ENCODE measurements at places on chromosomes 2 and 18.

DNA sequence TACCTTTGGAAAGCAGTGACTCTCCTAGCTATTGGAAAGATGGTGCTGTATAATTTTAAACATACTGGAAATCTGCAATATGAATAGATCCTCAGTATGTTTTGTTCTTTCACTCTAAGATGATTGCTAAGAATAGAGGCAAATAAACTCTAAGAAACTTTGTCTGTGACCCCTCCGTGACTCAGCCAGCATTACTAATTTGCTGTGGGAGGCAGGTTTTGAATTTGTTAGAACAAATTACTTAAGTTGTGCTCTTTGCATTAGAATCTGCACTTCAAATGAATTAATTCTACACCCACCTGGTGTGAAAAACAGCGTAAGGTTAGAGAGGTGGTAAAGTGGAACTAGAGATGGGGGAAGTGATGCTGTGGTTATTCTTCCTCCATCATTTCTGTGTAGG lies 142.2 kb downstream of the RAPGEF4 start:
- no peak for DNase-seq

DNA sequence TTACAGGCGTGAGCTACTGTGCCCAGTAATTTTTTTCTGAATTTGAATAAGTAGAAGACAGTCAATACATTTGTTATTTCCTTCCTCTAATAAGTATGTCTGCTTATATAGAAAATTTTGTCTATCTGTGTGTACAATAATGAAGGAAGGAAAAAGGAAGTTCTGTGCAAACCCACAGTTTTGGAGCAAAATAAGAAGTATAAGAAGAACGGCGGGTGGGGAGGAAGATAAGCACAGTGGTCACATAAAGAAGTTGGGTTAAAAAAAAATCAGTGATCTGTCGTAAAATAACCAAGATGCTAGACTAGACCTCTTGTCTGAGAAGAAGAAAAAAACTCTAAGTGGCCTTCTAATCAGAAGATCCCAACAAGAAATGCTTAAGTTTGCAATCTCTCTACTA lies 20.2 kb downstream of the MGAT4A start:
- no peak for DNase-seq

- no peak for DNase-seq
Observed at GRCh38 chr2:25109822-25110221, 58.6 kb downstream of the POMC start.

DNA sequence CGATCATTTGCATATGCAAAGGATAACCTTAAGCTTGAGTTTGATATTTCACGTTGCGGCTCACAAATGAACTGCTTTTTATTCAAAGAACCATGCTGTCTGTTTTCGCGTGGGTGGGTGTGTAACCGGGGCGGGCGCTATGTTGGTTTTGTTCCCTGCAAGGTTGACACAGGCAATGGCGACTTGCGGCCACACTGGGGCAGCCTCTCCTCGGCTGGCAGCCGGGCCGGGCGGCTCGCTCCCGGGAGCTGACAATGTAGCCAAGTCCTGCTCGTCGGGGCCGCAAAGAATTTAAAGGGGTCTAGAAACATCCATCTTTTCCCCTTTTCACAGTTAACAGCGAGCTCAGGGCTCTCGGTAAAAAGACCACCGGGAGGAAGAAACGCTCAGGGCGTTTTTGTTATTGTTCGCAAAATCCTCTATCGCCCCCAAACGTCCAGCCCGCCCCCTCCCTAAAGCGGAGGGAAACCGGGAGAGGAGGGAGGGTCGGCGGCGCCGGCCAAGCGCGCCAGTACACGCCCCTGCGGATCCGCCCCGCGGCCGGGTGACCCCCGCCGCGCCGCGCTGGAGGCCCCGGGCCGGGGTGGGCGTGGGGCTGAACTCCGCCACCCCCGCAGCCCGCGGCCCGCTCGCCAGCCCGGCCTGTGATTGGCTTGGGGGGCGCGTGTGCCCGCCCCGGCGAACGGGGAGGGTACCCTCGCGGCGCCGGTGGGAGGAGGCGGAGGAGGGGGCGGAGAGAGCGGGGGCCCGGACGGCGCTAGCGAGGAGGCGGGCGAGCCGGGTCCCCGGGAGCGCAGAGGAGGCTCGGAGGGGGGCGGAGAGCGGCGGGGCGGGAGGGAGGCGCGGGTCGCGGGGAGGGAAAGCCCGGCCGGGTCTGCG lies at the start of gene NEDD4L:
Gene NEDD4L, plus strand, starts transcription at position 736 of the 879 bp plus-strand sequence. CDS start 435 bp downstream, outside the sequence.
- DNase-seq = peak; percentile 95

DNA sequence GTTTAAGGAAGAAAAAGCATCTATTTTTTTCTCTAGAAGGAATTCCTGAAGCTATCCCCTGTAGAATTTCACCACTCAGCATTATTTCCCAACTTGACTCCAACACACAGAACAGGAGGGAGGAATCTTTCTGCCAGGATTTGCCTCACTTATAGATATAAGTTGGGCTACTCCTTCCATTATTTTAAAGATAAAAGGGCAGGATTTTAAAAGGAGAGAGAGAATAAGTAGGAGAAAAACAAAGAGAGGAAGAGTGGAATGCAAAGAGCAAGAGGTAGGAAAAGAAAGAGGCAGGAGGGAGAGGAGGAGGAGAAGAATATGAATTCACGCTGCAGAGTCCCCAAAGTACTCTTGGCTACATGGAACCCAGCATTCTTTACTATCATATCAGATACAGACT lies 182.5 kb downstream of the TCF4 start:
- DNase-seq = no peak

GRCh38 chr18:74288730-74289129 lies 3.0 kb downstream of the CYB5A start:
- no peak for DNase-seq

DNA sequence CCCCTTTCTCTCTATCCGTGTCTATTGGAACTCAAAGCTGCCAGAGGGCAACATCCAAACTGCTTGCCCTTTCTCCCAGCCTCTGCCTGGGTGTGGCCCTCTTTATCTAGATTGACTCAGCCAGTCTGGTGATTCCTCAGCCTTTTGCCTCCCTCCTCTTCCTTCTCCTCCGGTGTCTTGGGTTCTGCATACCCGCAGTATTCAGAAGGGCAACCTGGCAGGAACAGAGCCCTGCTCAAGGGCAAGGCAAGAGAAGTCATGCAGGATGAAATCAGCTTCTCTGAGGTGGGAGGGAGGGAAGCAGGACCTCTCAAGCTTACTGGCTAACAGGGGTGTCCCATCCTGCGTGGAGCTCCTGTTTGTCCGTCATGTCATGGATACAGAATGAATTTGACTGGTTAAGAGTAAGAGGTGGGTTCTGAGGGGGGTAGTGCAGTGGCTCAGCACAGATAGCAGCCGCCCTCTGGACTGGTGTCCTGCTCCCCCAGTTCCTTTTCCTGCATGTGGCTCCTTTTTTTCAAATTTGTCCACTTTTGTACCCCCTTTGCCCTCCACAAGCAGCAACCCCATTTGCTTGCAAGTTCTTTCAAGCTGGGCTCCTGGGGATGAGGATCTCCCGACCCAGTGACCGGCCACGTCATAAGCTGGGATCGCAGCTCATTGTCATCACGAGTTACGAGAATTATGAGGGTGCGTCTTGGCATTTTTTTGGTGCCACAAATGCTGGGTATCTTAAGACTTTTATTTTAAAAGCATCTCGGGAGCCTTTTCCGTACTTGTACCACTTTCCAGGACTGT lies 154.1 kb downstream of the FHOD3 start:
- no peak for DNase-seq

DNA sequence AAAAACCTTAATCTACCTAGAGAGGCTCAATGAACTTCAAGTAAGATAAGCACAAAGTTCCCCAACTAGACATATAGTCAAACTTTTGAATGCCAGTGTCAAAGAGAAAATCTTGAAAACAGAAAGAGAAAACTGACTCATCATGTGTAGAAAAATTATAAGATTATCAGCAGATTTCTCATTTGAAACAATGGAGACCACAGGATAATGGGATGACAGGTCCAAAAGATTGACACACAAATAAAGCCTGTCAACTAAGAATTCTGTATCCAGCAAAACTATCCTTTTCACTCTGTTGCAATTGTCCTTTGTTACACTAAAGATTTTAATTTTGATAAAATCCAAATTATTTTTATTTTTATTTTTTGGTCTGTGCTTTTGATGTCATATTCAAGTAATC lies 61.6 kb downstream of the COPS8 start:
- no peak for DNase-seq

- peak; percentile 84 for DNase-seq
Observed at GRCh38 chr2:161418715-161419637, 2.9 kb downstream of the TBR1 start.
